ENCODE measurements at places on chromosomes 4 and X. TPM values are rescaled to one million over a fixed set of nuclear protein-coding genes. Genes with fewer than 3 reads are reported as not detected.

GRCh38 chr4:82358847-82359246 is 14.9 kb downstream of the HNRNPD start:
- no peak overlapping the region for H3K27ac ChIP-seq
- DNase-seq = no peak
- H3K27me3 ChIP-seq = no peaks in the 10 kb centered on the region
- H3K4me1 ChIP-seq = peaks cover 45% of the 10 kb centered on the region
- H3K36me3 ChIP-seq = peaks cover 30% of the 10 kb centered on the region

The PGRMC2 gene
- 25.9 TPM for total RNA-seq

GRCh38 chrX:153984351-153985178 is 12.0 kb downstream of the TMEM187 start:
- H3K27ac ChIP-seq = no peak overlapping the region
- DNase-seq = peak; percentile 57
- no peak overlapping the region for H3K4me3 ChIP-seq
- H3K4me1 ChIP-seq = no peaks in the 10 kb centered on the region
- H3K36me3 ChIP-seq = no peaks in the 10 kb centered on the region

The PIM2 gene
- total RNA-seq = 1.3 TPM

DNA sequence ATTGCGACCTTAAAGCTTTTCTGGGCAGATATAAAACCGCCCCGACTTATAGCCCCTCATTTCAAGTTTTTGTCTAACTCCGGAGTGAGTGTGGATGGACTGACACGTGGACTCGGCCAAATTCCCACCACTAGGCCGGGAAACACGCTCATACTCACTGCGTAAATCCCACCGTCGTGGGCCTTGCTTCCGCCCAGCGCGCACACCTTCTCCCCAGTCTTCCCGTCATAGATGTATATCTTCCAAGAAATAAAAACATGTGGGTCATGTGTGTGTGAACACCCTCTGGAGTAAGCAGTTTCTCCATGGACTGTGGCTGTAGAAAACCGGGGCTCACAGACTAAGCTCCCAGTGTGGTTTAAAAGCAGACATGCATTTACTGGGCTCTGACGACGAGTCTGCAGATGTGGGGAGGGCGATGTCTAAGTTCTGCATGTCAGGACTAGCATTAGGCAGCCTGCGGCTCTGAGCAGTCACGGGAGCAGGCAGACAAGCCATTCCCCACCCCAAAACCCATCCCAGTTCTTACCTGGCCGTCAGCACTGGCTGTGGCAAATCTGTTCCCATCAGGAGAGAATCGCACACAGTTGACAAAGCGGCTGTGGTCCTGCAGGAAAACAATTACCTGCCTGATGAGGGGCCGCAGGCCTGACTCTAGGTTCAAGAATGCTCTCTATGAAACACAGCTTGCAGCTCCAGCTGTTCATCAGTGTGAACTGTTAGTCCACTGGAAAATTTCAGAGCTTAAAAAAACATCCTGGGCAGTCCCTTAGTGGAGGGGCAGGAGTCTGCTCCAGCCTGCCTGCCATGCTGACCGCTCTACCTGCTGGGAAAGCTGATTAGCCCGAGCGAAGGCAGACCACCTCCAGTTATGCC is 28.2 kb downstream of the WDR1 start:
- peaks cover 74% of the 10 kb centered on the region for H3K36me3 ChIP-seq
- H3K27me3 ChIP-seq = no peaks in the 10 kb centered on the region
- DNase-seq = peak; percentile 28

GRCh38 chrX:45842207-45842925 is 641.7 kb upstream of the DIPK2B start:
- H3K4me1 ChIP-seq = no peaks in the 10 kb centered on the region
- no peak for DNase-seq
- H3K27me3 ChIP-seq = no peaks in the 10 kb centered on the region
- no peaks in the 10 kb centered on the region for H3K36me3 ChIP-seq
- no peak overlapping the region for H3K4me3 ChIP-seq

DNA sequence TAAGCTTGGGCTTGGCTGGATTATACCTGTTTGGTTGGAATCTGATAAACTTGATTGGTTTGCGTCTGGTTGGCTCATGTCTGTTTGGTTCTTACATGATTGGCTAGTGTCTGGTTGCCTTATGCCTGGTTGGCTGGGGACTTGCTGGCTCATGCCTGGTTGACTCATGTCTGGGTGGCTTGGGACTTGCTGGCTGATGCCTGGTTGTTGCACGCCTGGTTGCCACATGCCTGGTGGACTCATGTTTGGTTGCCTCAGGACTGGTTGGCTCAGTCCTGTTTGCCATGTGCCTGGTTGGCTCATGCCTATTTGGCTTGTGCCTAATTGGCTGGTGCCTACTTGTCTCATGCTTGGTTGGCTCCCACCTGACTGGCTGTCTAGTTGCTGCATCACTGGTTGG is 104.5 kb downstream of the APOOL start:
- H3K4me1 ChIP-seq = no peaks in the 10 kb centered on the region
- no peaks in the 10 kb centered on the region for H3K27me3 ChIP-seq
- DNase-seq = no peak
- H3K36me3 ChIP-seq = no peaks in the 10 kb centered on the region

The PF4V1 gene
- not detected for total RNA-seq

DNA sequence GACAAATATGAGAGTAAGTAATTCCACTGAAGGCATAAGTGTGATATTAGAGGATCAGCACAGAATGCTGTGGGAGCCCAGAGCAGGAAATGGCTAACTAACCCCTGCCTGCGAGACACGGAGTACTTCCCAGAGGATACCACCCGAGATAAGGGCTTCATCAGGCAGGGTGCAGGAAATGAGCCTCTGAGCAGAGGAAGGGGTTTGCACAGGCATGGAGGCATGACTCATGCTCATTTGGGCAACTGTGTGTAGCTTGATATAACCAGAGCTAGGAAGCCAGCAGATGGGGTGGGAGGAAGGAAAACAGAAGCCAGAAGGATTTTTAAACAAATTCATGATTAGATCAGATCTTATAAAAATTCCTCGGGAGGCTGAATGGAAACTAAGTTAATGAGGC is 70.0 kb upstream of the TSPAN5 start:
- no peak for DNase-seq
- H3K4me1 ChIP-seq = no peaks in the 10 kb centered on the region
- H3K27me3 ChIP-seq = no peaks in the 10 kb centered on the region

- no peaks in the 10 kb centered on the region for H3K27me3 ChIP-seq
- H3K36me3 ChIP-seq = no peaks in the 10 kb centered on the region
- no peaks in the 10 kb centered on the region for H3K4me1 ChIP-seq
- no peak for DNase-seq
- no peak overlapping the region for H3K4me3 ChIP-seq
Observed at GRCh38 chr4:158111241-158111640, 61.6 kb downstream of the GASK1B start.

- no peak for DNase-seq
- no peak overlapping the region for H3K27ac ChIP-seq
- H3K4me3 ChIP-seq = no peak overlapping the region
Observed at GRCh38 chr4:111802191-111802590, 343.1 kb upstream of the FAM241A start.

DNA sequence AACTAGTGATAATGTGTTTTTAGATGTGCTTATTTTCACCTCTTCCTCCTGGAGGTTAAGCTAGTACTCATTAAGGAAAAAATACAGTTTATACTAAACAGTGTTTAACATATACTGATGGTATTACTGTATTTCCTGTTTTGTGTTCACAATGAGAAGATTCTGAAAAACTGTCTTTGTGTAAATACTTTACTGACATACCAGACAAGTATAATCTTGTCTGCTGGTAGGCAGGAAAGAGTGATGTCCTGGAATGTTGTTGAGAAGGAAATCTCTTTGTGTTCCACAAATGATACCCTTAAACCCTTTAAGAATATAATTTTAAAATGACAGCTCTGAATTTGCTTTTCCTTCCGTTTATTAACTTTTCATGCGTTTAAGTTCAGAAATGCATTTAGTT is 205.5 kb upstream of the NUDT6 start:
- no peaks in the 10 kb centered on the region for H3K27me3 ChIP-seq
- H3K4me1 ChIP-seq = no peaks in the 10 kb centered on the region
- no peak overlapping the region for H3K27ac ChIP-seq
- no peak for DNase-seq

The ZNF185 gene
- 5.0 TPM for total RNA-seq

The SSX3 gene
- not detected for total RNA-seq

The NEK1 gene
- total RNA-seq = 5.8 TPM

- DNase-seq = peak; percentile 85
- H3K36me3 ChIP-seq = no peaks in the 10 kb centered on the region
- H3K27ac ChIP-seq = peak overlapping the region; percentile 93
- peaks cover 26% of the 10 kb centered on the region for H3K4me1 ChIP-seq
- peak overlapping the region; percentile 95 for H3K4me3 ChIP-seq
Observed at GRCh38 chr4:70704215-70704930, 16.0 kb downstream of the UTP3 start.

DNA sequence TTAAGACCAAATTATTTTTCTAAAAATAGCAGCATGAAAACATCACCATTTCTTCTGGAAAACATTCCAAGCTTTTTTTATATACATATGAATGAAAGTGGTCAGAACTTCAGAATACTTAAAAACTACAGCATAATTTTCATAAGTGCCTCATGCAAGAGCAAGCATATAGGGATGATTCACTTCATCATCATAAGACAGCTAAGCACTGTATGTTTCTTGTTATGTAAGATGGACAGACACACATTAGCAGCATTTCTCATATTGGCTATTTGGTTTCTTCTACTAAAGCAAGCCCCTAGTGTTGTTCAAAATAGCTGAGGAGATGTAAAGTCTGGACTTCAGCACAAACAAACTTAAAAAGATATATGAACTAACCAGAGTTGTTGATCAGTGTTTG is 213.1 kb upstream of the NOCT start:
- no peaks in the 10 kb centered on the region for H3K27me3 ChIP-seq
- no peak overlapping the region for H3K4me3 ChIP-seq
- H3K36me3 ChIP-seq = no peaks in the 10 kb centered on the region
- no peak for DNase-seq
- H3K27ac ChIP-seq = no peak overlapping the region

GRCh38 chrX:2697741-2698299 is 6.7 kb downstream of the CD99 start:
- no peak for DNase-seq
- H3K4me1 ChIP-seq = peaks cover 5% of the 10 kb centered on the region
- no peak overlapping the region for H3K27ac ChIP-seq
- no peaks in the 10 kb centered on the region for H3K27me3 ChIP-seq
- H3K36me3 ChIP-seq = no peaks in the 10 kb centered on the region
- no peak overlapping the region for H3K4me3 ChIP-seq

GRCh38 chr4:141275834-141276233 is 55.1 kb downstream of the ZNF330 start:
- no peak overlapping the region for H3K27ac ChIP-seq
- H3K4me1 ChIP-seq = no peaks in the 10 kb centered on the region
- no peak for DNase-seq
- no peaks in the 10 kb centered on the region for H3K36me3 ChIP-seq
- H3K4me3 ChIP-seq = no peak overlapping the region
- no peaks in the 10 kb centered on the region for H3K27me3 ChIP-seq

DNA sequence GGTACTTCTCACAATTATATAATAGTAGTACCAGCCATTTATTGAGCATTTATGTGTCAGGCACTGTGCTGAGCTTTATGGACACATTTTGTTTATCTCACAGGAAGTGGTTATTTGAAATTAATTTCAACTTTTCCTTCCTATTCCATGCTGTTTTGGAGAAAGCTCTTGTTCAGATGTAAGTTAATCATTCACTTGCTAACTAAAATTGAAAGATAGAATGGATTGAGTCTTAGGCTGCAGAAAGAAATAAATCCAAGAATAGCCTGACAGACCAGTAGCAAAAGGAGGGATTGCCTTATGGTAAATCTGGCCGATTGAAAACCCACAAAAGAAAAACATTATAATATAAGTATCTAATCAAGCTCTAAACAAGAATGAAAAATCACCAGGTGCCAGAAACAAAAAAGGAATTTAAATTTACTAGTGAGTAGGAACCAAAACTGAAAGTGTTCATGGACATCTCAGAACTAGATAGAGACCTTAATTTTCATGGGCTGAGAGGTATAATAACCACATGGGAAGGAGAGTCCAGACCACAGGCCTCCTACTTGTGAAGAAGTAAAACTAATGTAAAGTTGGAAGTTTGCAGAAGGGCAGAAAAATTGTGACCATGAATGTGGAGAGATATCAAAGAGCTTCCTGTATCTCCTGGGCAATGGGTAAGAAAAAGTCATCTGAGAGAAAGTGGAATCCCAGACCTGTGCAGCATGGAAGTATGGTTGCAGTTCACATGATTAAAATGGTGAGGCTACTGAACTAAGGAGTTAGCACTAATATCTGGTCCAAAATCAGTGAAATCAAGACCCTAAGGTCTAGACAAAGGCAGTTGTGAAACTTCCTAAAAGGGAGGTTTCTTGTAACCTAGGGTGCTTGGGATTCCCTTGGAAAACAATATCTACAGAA is 38.0 kb downstream of the RADX start:
- no peak for DNase-seq
- no peaks in the 10 kb centered on the region for H3K36me3 ChIP-seq
- H3K4me1 ChIP-seq = no peaks in the 10 kb centered on the region
- no peak overlapping the region for H3K4me3 ChIP-seq

DNA sequence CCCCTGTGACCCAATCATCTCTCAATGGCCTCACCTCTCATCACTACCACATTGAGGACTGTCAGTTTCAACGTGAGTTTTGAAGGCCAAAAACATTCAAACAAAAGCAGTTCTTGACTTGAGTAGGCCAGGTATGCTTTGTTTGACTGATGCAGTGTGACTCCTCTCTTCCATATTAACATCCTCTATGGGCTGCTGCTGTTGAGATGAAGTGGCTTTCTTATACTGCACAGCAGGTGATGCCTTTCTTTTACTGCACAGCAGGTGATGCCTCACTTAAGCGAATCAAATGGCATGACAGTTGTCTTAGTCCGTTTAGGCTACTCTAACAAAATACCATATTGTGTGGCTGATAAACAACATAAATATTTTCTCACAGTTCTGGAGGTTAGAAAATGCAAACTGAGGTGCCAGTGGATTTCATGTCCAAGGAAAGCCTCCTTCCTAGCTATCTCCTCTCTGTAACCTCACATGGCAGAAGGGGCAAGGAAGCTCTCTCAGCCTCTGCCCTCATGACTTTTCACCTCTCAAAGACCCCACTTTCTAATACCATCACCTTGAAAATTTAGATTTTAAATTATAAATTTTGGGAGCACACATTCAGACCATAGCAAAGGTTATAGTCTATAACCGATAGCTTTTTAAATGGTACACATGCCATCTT is 2267.9 kb upstream of the AGA start:
- H3K27me3 ChIP-seq = no peaks in the 10 kb centered on the region
- H3K27ac ChIP-seq = no peak overlapping the region
- no peaks in the 10 kb centered on the region for H3K36me3 ChIP-seq
- no peak overlapping the region for H3K4me3 ChIP-seq
- DNase-seq = no peak
- H3K4me1 ChIP-seq = no peaks in the 10 kb centered on the region

The TNIP3 gene
- total RNA-seq = not detected

DNA sequence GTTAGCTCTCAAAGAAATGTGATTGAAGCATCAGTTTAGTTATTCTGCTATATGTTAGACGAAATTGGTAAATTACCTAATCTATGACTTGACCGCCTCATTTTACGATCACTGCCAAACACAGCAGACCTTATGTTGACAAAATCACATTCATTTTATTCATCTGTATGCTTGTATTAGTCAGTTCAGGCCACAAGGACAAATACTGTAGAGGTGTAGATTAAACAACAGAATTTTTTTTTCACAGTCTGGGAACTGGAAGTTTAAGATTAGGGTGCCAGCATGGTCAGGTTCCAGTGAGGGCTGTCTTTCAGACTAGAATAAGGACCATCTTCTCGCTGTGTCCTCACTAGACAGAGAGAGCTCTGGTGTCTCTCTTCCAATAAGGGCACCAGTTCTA is 177.1 kb downstream of the NWD2 start:
- H3K27ac ChIP-seq = peak overlapping the region; percentile 76
- H3K36me3 ChIP-seq = no peaks in the 10 kb centered on the region
- no peaks in the 10 kb centered on the region for H3K27me3 ChIP-seq
- peaks cover 29% of the 10 kb centered on the region for H3K4me1 ChIP-seq

The USP51 gene
- total RNA-seq = 1.9 TPM

Data from pancreas (tissue), 10 donors.